Sigmoid colon (tissue), 7 donors: ENCODE measurements at places on chromosomes 12 and 14. TPM values are rescaled to one million over a fixed set of nuclear protein-coding genes. Genes with fewer than 3 reads are reported as not detected.

The ANO2 gene
- total RNA-seq = 4.3 TPM

The KLRC3 gene
- not detected for total RNA-seq

The CMTM5 gene
- 4.4 TPM for total RNA-seq

The PIWIL1 gene
- not detected for total RNA-seq

The SIX6 gene
- total RNA-seq = not detected

The TAS2R7 gene
- not detected for total RNA-seq

The TOMM20L gene
- total RNA-seq = not detected

The ALKBH1 gene
- 5.4 TPM for total RNA-seq

The FAM186B gene
- 0.54 TPM for total RNA-seq

DNA sequence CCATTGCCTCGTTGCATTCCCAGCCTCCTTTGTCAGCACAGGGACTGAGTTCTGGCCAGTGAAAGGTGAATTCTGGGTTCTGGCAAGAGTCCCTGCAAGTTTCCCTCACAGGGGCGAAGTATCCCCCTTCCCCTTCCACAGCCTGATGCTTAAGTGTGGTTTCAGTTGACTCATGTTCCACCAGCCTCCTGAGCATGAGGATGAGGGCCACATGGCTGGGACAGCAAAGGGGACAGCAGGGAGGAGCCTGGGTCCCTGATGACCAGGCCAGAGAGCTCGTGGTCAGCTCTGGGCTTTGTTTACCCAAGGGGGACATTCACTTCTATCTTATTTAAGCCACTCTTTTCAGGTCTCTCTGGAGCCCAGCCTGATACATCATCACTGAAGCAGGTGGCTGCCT is 36.5 kb downstream of the CACNA2D4 start:
- no peak overlapping the region for H3K4me3 ChIP-seq
- H3K27ac ChIP-seq = no peak overlapping the region
- H3K36me3 ChIP-seq = no peaks in the 10 kb centered on the region
- DNase-seq = no peak
- no peaks in the 10 kb centered on the region for H3K4me1 ChIP-seq
- H3K27me3 ChIP-seq = no peaks in the 10 kb centered on the region

GRCh38 chr14:65928995-65929394 is 516.5 kb downstream of the FUT8 start:
- H3K36me3 ChIP-seq = no peaks in the 10 kb centered on the region
- no peak overlapping the region for H3K27ac ChIP-seq
- no peaks in the 10 kb centered on the region for H3K27me3 ChIP-seq
- DNase-seq = no peak
- H3K4me3 ChIP-seq = no peak overlapping the region
- no peaks in the 10 kb centered on the region for H3K4me1 ChIP-seq

DNA sequence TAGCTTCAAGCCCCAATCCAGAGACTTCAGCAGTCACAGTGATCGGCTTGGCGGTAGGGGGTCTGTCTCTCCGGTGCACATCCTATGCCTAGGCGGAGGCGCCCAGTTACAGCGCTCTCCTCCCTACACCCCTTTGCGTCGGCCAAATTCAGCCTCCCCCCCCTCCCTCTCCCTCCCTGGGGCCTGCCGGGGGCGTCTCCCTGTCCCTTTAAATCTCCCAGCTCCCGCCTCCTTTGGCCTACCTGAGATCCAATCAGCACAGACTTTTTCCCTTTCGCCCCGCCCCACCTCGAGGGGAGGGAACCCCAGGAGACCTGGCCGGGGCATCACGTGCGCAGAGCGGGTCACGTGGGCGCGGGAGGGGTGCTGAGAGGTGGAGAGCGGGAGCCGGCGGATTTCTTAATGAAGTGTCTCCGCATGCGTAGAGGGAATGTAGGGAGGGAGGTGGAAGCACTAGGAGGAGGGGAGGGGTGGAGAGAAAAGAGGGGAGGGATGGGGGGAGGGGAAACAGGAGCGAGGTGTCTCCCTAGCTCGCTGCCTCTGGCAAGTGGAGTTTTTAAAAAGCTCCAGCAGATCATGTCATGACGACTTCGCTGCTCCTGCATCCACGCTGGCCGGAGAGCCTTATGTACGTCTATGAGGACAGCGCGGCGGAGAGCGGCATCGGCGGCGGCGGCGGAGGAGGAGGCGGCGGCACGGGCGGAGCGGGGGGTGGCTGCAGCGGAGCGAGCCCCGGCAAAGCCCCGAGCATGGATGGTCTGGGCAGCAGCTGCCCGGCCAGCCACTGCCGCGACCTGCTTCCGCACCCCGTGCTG is at the start of gene HOXC13:
TSS of gene HOXC13 (plus strand) at position 506 of the 815 bp plus-strand sequence. CDS start at position 582, 76 bp downstream.
- peaks cover 97% of the 10 kb centered on the region for H3K27me3 ChIP-seq
- no peak for DNase-seq
- H3K4me1 ChIP-seq = peaks cover 30% of the 10 kb centered on the region
- H3K4me3 ChIP-seq = no peak within 1 kb of the TSS
- H3K36me3 ChIP-seq = no peaks in the 10 kb centered on the region

DNA sequence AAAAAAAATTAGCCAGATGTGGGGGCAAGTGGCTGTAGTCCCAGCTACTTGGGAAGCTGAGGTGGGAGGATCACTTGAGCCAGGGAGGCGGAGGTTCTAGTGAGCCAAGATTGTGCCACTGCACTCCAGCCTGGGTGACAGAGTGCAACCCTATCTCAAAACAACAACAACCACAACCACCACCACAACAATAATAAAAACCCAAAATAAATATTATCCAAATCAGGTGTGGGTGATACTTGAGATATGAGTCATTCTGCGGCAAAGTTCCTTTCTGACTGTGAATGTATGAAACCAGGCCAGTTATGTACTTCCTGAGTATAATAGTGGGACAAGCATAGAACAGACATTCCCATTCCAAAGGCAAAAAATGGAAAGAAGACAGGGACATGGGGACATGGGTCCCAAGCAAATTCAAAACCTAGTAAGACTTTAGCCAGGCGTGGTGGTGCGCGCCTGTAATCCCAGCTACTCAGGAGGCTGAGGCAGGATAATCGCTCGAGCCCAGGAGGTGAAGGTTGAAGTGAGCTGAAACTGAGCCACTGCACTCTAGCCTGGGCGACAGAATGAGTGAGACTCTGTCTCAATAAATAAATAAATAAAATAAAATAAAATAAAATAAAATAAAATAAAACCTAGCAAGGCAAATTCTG is 9.7 kb upstream of the ERC1 start:
- no peaks in the 10 kb centered on the region for H3K4me1 ChIP-seq
- H3K36me3 ChIP-seq = no peaks in the 10 kb centered on the region
- DNase-seq = no peak
- no peak overlapping the region for H3K27ac ChIP-seq
- no peak overlapping the region for H3K4me3 ChIP-seq
- H3K27me3 ChIP-seq = no peaks in the 10 kb centered on the region

- no peak for DNase-seq
- no peaks in the 10 kb centered on the region for H3K4me1 ChIP-seq
- no peak overlapping the region for H3K27ac ChIP-seq
- H3K27me3 ChIP-seq = no peaks in the 10 kb centered on the region
Observed at GRCh38 chr14:61598980-61599379, 96.3 kb upstream of the HIF1A start.

- H3K36me3 ChIP-seq = no peaks in the 10 kb centered on the region
- H3K4me1 ChIP-seq = no peaks in the 10 kb centered on the region
- no peak for DNase-seq
- no peak overlapping the region for H3K4me3 ChIP-seq
- H3K27ac ChIP-seq = no peak overlapping the region
Observed at GRCh38 chr12:62098132-62098531, 162.1 kb upstream of the USP15 start.

DNA sequence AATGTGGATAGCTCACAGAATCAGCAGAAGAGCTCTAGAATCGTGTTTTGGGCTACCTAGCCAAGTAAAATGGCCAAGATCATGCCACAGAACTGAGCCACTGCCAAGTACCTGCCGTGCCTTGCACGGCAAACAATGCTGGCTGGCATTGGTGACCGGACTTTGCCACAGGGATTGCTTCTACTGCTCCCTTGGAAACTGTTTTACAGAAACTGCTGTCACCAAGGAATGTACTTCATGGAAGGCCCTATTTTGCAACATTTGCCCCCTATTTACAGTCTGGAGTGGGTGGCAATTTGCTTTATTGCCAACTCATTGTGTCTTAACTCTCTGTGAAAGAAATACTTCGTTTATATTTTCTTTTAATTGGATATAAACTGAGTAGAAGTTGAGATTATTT is 49.0 kb downstream of the BORCS5 start:
- no peak overlapping the region for H3K27ac ChIP-seq
- no peaks in the 10 kb centered on the region for H3K36me3 ChIP-seq
- no peaks in the 10 kb centered on the region for H3K27me3 ChIP-seq
- H3K4me1 ChIP-seq = no peaks in the 10 kb centered on the region

DNA sequence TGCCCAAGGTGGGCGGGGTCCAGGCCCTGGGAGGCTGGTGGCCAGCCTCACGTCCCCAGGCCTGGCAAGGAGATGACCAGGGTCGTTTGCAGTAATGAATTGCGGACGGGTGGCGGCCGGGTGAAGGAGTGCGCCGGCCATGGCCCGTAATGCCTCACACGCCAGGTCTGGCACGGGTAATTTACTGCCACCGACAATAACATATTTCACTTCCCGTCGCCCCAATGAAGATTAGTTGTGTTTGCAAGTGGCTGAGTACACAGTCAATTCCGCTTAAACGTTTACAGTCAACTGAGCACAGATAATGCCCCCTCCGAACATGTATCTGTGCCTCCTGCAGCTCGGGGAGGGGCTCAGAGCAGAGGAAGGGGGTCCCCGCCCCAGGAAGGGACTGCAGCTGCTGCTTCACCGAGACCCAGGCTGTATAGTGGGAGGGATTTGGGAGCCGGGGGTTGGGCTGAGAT is 48.3 kb downstream of the MVK start:
- no peaks in the 10 kb centered on the region for H3K4me1 ChIP-seq
- no peak overlapping the region for H3K27ac ChIP-seq
- H3K4me3 ChIP-seq = no peak overlapping the region
- DNase-seq = no peak

DNA sequence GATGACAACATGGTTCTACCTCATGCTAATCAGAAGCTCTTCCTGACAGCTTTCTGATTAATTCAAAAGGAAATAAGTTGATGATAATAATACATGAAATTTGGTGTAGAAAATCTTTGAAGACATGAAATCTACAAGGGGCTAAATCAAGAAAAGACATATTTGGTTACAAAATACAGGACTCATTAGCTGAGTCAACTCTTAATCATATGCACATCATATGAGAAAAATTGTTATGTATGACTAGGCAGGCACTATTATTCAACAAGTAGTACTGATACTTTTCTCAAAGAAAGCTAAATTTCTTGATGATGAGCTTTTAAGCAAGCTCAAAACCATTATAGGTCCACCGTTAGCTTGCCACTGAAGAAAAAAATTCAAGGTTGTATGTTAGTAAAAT is 7.1 kb downstream of the ABCC9 start:
- DNase-seq = no peak
- H3K4me3 ChIP-seq = no peak overlapping the region
- H3K27ac ChIP-seq = no peak overlapping the region

DNA sequence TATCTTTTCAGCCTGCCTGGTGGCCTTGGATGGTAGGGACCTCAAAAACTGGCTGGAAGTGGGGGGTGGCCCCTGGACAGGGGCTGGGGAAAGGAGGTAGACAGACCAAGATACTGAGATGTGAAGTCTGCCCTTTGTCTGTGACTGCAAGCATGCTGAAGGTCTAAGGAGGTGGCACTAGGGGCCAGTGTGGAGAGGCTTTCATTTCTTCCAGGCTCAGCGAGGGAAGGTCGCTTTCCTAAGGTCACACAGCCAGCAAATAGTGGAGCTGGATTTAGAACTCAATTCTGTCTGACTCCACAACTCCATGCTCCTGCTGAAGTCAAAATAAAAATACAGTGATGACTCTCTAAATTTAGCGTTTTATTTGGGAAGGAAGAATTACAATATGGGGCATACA is 11.3 kb upstream of the PLBD2 start:
- no peak overlapping the region for H3K27ac ChIP-seq
- no peak for DNase-seq
- no peaks in the 10 kb centered on the region for H3K36me3 ChIP-seq
- no peaks in the 10 kb centered on the region for H3K27me3 ChIP-seq
- no peak overlapping the region for H3K4me3 ChIP-seq
- H3K4me1 ChIP-seq = no peaks in the 10 kb centered on the region

- no peaks in the 10 kb centered on the region for H3K36me3 ChIP-seq
- H3K4me3 ChIP-seq = peak overlapping the region; percentile 86
- H3K4me1 ChIP-seq = peaks cover 29% of the 10 kb centered on the region
- peak overlapping the region; percentile 77 for H3K27ac ChIP-seq
Observed at GRCh38 chr12:124864326-124864752, 675 bp upstream of the SCARB1 start.

GRCh38 chr12:45915405-45915804 is 75.0 kb downstream of the SCAF11 start:
- no peak overlapping the region for H3K4me3 ChIP-seq
- H3K36me3 ChIP-seq = peaks cover 3% of the 10 kb centered on the region
- H3K4me1 ChIP-seq = no peaks in the 10 kb centered on the region
- H3K27ac ChIP-seq = no peak overlapping the region
- no peak for DNase-seq
- no peaks in the 10 kb centered on the region for H3K27me3 ChIP-seq

GRCh38 chr12:26239122-26239851 is 43.9 kb downstream of the SSPN start:
- H3K27me3 ChIP-seq = no peaks in the 10 kb centered on the region
- H3K4me1 ChIP-seq = peaks cover 14% of the 10 kb centered on the region
- no peaks in the 10 kb centered on the region for H3K36me3 ChIP-seq
- DNase-seq = peak; percentile 93
- H3K27ac ChIP-seq = peak overlapping the region; percentile 1

DNA sequence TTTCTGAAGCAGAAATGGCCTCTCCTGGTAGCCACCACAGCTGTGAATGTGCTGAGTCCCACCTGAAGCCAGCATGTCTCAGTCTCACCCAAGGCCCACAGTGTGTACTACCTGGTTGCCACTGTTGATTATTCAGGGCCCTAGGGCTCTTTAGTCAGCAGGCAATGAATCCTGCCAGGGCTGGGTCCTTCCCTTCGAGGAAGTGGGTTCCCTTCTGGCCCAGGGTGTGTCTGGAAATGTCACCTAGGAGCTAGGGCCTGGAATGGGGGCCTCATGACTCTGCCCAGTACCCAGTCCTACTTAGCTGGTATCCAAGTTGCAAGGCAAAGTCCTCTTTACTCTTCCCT is 207.4 kb downstream of the SYNE2 start:
- no peak overlapping the region for H3K27ac ChIP-seq
- H3K36me3 ChIP-seq = no peaks in the 10 kb centered on the region
- no peak for DNase-seq
- H3K4me3 ChIP-seq = no peak overlapping the region

GRCh38 chr12:53890081-53890480 is 48.5 kb upstream of the HOXC13 start:
- no peak for DNase-seq
- H3K27ac ChIP-seq = no peak overlapping the region
- H3K4me1 ChIP-seq = no peaks in the 10 kb centered on the region
- no peaks in the 10 kb centered on the region for H3K36me3 ChIP-seq
- no peaks in the 10 kb centered on the region for H3K27me3 ChIP-seq

GRCh38 chr14:56124327-56124726 is 6.1 kb downstream of the PELI2 start:
- H3K4me3 ChIP-seq = no peak overlapping the region
- H3K4me1 ChIP-seq = peaks cover 75% of the 10 kb centered on the region
- H3K27me3 ChIP-seq = no peaks in the 10 kb centered on the region
- no peak for DNase-seq
- no peak overlapping the region for H3K27ac ChIP-seq
- H3K36me3 ChIP-seq = no peaks in the 10 kb centered on the region
